Dermis microvascular lymphatic vessel endothelial cell (primary cell): ENCODE measurements at places on chromosomes 3 and 15. TPM values are rescaled to one million over a fixed set of nuclear protein-coding genes. Genes with fewer than 3 reads are reported as not detected.

The TMEM212 gene
- total RNA-seq: not detected in 2 replicates

The CP gene
- total RNA-seq: under 0.01 TPM in 1 of 2 replicates, not detected in the other

The PRRT3 gene
- 0.51 and 0.63 TPM in 2 replicates for total RNA-seq

The SERPINI2 gene
- total RNA-seq: not detected in 2 replicates

The SOX2 gene
- total RNA-seq: not detected in 2 replicates

The ACSBG1 gene
- not detected in 2 replicates for total RNA-seq
